RWPE1 (cell line): ENCODE measurements at places on chromosomes 1 and 21.

- DNase-seq: no peak
Observed at GRCh38 chr21:29640080-29640508, 299.7 kb downstream of the GRIK1 start.

- DNase-seq: no peak
Observed at GRCh38 chr1:101463195-101463594, 226.4 kb downstream of the S1PR1 start.

- no peak for DNase-seq
Observed at GRCh38 chr1:29543586-29543985, 307.3 kb downstream of the PTPRU start.

DNA sequence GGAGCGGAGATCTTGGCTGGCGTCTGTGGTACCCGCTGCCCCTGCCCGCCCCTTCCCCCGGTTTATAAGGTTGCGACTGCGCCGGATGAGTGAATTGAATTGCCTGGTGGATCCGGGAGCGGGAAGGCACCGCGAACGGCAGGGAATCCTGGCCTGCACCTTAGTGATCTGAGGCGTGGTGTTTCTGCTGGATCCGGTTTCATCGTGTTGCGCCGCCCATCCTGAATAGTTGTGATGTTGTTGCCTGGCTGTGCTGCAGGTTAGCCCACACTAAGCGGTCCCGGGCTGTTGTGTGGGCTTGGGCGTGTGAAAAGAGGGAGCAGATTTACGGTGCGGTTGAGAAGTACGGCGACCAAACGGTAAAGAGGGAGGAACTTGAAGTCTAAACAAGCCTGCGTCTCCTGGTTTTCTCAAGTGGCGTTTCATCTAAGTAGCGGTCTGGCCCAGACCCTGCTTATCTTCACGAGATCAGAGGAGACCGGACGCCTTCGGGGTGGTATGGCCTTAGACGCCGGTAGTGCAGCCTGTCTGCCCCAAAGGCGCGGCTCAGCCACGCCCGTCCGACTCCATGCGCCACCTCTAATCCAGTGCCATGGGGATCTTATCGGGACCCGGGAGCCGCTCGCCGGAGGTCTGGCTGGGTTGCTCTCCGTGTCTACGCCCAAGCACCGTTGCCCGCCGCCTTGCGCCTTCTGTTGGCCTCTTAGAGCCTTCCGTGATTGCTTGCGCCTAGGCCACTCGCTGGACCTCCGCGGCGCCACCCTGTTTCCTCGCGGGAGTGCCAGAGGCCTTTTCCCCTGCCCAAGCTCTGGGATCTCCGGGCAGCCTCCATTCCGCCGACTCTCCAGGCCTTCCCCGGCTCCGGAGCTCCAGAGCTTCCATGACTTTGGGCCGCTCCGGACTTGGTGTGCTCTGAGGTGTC is 87.5 kb upstream of the RHOU start:
- DNase-seq: peak; percentile 50

- no peak for DNase-seq
Observed at GRCh38 chr1:210940081-210940617, 193.8 kb downstream of the KCNH1 start.

- peak; percentile 59 for DNase-seq
Observed at GRCh38 chr1:41662765-41663437, 178.4 kb upstream of the EDN2 start.
